ENCODE measurements at places on chromosomes 3 and 15.

- DNase-seq: no peak
These were observed 132.7 kb upstream of the BHLHE40 start for GRCh38 chr3:4846543-4846942.

GRCh38 chr3:39814007-39814406 is 4.6 kb downstream of the MYRIP start:
- no peak for DNase-seq

- DNase-seq: no peak
These were observed 171.7 kb downstream of the NSMCE3 start for GRCh38 chr15:29097971-29098370.

GRCh38 chr15:94749811-94750617 is 518.7 kb downstream of the MCTP2 start:
- DNase-seq: no peak

DNA sequence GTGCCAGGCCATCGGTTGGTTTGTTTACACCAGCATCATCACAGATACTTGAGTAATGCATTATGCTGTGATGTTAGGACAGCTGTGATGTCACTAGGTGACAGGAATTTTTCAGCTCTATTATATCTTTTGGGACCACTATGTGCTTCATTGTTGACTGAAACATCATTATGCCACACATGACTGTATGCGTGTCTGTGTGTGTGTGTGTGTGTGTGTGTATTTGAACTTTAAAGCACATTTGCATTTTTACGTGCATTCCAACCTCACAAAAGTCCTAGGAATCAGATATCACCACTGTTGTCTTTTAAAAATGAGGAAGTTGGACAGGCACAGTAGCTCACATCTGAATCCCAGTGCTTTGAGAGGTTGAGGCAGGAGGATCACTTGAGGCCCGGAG is 223.0 kb downstream of the TBL1XR1 start:
- DNase-seq: no peak

DNA sequence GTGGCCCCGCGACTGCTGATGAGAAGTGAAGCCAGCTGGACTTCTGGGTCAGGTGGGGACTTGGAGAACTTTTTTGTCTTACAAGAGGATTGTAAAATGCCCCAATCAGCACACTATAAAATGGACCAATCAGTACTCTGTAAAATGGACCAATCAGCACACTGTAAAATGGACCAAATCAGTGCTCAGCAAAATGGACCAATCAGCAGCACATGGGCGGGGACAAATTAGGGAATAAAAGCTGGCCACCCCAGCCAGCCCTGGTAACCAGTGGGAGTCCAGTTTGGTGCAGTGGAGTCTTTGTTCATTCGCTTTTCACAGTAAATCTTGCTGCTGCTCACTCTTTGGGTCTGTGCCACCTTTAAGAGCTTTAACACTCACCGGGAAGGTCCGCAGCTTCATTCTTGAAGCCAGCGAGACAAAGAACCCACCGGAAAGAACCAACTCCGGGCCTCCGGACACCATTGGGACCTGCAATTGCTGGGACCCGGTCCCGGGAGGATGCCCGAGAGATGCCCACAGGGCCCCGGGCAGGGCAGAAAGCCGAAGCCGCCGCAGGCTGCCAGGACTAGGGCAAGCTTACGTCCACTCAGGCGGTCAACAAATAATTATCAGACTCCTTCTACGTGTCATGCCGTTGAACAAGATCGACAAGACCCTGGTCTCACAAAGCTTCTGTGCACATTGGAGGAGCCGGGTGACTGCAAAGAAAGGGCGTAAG is 8.3 kb upstream of the NR2E3 start:
- no peak for DNase-seq

GRCh38 chr3:122890720-122891220 is 95.9 kb downstream of the SLC49A4 start:
- DNase-seq: no peak

- DNase-seq: peak; percentile 55
These were observed 14.3 kb downstream of the KAT2B start for GRCh38 chr3:20054549-20054987.

DNA sequence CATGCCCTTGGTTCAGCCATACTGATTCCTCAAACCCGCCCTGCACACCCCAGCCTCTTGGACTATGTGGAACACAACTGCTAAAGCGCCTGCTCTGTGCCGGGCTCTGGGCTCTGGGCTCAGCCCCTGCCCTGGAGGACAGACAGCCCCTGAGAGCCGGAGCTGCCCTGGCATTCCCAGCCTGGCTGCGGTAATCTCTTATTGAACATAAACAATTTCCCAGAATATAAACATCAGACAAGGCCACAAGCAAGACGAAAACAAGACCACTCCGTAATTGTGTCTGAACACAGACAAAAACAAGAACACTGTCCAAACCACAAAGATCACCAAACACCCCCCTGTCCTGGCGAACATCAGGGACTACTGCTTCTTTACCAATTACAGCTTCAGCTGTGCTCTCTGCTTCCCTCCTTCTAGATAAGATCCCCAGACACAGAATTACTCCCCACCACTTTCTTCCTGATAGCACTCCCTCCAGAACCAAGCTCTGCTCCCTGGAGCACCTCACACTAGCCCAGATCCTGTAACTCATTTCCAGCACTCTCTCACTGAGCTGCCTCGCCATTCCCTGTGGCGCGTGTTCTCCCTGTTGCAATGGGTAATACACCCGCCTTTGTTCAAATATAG is 57.1 kb upstream of the TLE3 start:
- DNase-seq: no peak

- no peak for DNase-seq
These were observed 181.6 kb upstream of the SOX14 start for GRCh38 chr3:137582484-137582883.

- no peak for DNase-seq
These were observed 23.2 kb downstream of the ALDH1L1 start for GRCh38 chr3:126157083-126157768.

GRCh38 chr3:149382518-149382917 is 5.1 kb upstream of the TM4SF1 start:
- no peak for DNase-seq

DNA sequence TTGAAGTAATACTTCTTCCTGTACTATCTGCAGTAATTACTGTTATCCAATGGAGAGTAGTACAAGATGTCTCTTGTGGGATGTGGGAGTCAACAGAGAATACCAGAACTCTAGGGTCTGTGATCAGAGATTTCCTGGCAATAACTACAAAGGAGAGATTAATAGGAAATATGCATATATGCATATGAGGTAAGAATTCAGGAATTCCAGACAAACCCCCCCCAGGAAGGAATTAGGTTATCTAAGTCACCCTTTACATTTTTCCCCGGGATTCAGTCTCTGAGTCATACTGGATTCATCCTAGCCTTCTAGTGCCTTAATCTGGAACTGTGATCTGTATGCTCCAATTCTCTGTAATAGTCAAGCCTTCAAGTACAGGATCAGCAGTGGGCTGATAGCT is 49.4 kb downstream of the GTF2E1 start:
- no peak for DNase-seq

DNA sequence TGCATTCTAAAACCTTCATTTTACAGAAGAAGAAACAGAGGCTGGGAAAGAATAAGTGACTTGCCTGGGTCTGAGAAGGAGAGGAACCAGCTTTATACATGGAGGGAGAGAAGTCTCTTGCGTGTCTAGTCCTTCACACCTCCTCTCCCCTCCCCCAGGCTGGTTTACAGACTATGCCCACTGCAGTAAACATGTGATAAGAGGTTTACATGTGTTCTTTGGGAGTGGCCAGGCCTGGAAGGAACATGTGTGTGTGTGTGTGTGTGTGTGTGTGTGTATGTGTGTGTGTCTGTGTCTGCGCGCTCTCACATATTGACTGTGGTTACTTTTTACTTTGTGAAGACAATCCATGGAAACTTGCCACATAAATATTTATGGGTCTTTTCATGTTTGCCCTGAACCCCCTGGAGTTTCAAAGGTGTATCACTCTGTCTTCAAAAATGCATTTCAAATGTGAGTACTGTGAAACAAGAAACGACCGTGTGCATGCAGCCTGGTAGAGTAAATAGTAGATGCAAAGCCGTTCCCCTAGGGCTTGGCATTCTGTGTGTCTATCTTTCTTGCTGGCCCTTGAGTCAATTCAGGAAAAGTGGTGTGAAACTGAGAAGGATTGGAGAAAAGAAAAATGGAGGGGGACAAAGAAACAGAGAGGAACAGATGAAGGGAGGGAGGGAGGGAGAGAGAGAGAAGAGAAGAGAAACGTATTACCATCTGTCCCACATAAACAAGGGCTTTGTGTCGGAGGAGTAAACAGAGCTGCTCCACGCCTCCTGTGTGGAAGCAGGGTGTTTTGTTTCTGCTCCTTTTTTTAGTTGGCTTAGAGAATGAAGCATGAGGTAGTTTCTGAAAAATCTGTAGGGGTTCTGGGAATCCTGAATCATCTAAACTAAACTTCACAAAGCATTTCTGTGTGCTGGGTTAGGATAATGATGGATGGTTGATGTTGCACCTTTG is 51.7 kb downstream of the CLDN11 start:
- peak; percentile 60 for DNase-seq

DNA sequence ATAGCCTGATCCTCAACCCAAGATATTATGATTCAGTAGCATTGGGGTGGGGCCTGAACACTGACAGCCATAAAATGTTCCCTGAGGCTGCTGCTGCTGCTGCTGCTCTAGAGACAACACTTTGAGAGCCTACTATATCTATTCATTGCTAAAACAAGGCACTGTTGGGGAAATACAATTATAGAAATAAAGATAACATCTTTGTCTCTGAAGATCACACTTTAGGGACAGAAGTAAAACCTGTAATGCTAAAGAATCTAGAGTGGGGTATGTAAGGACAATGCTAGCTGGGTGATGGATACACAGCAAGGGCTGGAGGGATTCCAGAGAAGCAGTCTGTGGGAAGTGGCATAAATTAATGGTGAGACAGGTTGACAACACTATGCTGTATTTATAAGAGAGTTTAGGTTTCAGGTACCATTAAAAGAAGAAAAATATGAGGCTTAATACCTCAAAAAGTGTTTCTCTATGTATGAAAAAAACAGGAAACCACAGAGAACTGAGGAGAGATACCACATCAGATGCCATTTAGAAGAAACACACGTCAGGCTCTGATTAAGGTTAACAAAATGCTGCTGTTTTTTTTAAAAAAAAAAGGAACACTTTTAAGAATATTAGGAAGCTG is 115.9 kb downstream of the CBLB start:
- DNase-seq: no peak

GRCh38 chr15:62503451-62503850 is 338.4 kb upstream of the C2CD4B start:
- no peak for DNase-seq

- DNase-seq: peak; percentile 47
These were observed 239.9 kb downstream of the CPNE4 start for GRCh38 chr3:131794766-131795388.

GRCh38 chr15:41116962-41117252 is 827 bp upstream of the INO80 start:
- DNase-seq: no peak

GRCh38 chr3:175077216-175077615 is 218.1 kb downstream of the NAALADL2 start:
- DNase-seq: no peak

Measured in NCI-H510A treated with DMSO at 0.1 percent for 48 hours (cell line).